AG20443 (cell line): ENCODE measurements at places on chromosomes 16 and 17.

GRCh38 chr16:22727285-22728166 is 86.4 kb upstream of the HS3ST2 start:
- no peak for DNase-seq

DNA sequence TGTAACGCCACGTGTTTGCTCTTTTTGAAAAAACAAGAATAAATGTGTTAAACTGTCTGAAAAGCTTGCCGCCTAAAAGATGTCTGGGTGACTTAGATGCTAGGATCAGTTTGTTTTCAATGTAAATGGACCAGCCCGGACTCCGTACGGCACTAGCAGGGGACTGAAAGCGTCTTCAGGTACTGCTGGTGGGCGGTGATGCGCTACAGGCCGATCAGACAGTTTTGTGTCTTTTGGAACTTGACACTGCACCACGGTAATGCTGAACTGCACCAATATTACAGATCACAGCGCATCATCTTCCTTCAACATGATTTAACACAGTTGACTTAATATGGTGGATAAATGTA is 727 bp upstream of the MBTPS1 start:
- DNase-seq, result no peak

GRCh38 chr17:83186226-83186625 is 106.8 kb downstream of the METRNL start:
- DNase-seq, result no peak

DNA sequence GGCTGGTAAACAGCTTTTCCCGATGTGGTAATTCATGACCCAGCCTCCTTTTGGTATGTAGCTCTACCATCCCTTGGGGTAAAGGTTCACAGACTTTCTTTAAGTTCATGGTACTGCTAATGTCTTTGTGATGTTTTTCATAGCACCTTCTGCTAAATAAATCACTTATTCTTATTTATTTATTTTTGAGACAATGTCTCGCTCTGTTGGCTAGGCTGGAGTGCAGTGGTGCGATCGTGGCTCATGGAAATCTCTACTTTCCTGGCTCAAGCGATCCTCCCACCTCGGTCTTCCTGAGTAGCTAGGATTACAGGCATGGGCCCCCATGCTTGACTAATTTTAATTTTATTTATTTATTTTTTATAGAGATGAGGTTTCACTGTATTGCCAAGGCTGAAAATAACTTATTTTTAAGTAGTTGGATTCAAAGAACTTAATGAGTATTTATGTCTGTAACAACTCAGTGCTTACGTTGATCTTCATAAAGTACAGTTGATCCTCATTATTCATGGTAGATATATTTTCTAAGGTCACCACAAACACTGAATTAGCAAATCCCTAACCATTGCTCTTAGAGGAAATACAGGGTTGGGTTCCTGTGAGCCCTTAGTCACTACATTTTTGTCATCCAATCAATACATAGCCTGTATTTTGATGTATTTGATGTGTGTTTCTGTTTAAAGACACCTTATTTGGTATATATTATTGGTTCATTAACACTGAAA is 97.1 kb downstream of the SHISA9 start:
- DNase-seq, result no peak

DNA sequence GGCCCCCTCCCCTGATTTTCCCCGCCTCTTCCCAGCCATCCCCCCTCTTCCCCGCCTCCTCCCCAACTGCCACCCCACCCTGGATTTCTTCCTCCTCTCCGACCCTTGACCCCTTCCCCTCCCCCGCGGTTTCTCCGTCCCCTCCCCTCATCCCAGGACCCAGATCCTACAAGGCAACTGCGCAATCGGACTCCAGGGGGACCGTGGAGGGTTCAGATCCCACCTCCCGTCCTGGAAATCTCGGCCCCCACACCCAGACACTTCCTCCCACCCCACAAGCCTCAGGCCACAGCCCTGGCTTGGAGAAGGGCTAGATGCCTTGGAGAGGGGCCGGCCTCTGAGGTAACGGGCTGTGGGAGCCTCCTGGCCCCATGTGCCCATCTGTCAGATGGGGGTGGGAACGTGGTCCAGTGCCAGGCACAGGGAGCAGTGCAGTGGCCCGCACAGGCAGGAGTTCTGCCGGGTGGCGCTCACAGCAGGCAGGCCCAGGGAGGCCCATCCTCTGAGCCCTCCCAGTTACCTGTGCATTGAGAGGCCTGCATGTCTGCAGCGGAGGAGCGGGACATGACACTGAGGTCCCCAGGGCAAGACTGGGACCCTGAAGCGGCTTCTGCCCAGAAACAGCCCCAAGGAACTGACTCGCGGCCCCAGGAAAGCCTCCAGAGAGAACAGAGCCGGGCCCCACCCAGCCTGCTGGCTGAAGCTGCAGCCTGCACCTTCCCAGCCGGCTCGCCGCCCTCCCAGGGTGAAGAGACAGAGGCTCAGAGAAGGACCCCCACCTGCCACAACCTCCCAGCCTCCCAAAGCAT is 16.7 kb downstream of the ZNF423 start:
- no peak for DNase-seq

DNA sequence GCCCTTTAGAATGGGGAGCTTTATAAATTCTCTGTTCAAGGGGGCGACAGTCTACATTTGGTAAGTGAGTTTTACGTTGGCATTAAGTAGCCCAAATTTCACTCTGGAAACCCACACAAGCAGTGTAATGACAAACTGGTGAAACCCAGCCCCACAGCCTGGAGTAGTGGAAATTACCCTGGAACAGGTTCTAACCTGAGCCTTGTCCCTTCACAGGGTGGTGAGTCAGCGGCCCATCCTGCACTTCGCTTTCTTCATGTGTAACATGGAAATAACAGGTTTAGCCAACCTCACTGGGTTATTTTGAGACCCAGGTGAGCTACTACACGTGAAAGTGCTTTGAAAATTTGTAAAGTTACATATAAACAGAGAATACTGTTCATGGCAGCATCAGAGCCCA is 3.5 kb upstream of the TLCD3A start:
- DNase-seq, result no peak

- DNase-seq, result no peak
Observed at GRCh38 chr16:2985893-2986355, 5.7 kb upstream of the PKMYT1 start.

DNA sequence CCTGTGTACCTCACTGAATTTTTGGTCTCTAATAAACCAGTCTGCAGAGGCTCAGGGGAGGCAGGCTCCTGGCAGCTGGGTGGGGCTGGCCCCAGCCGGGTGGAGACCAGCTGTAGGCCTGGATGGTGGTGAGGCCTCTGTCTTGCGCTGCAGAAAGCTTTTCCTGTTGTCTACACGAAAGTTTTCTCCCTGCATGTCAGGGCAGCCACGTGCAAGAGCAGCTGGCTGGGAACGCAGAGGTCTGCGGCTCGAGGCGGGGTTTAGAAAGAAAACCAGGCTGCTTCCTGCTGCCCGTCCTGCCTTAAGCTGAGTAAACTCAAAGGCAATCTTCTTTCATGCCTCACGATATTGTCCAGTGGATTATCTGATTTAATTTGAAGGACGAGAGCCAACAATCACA is 2.4 kb downstream of the SERPINF1 start:
- DNase-seq, result peak; percentile 84

- no peak for DNase-seq
Observed at GRCh38 chr16:57013902-57014301, 24.5 kb downstream of the NLRC5 start.

- DNase-seq, result no peak
Observed at GRCh38 chr16:27441276-27441675, 39.3 kb downstream of the IL21R start.

DNA sequence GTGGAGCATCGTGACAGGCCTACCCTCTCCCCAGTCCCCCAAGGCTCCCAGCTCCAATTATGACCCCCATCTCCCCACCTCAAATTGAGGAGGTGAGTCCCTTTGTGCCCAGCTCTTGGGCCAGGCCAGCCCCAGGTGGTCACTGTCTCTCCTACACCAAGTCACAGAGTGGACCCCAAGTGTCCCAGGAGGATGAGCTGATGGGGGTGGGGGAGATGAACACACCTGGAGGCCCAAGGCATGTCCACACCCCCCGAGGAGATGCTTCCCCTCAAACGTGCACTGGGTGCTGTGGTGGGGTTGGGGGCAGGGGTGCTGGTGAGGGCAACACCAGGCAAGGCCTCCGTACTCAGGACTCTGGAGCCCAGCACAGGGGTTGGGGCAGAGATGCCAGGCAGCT is 73.2 kb downstream of the RBFOX3 start:
- DNase-seq, result no peak

DNA sequence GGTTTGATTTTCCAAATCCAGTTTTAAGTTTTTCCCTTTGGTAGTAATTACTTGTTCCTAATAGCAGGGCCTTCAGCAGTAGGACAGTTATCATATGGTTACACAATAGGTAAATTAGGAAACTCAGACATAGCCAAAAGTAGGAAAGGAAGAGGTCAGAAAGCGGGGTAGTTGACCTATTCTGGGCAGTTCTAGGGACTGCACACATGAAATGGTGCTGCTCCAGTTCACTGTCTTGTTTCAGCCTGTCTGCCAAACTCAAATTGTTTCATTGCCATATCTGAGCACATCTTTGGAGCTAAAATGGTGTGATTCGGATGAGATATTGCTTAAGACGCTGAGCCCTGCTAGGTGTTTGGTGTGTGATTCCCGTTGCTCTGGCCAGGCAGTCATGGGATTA is 56.7 kb downstream of the TANGO6 start:
- DNase-seq, result no peak

- no peak for DNase-seq
Observed at GRCh38 chr17:31595666-31596381, 204.3 kb downstream of the RAB11FIP4 start.

- DNase-seq, result no peak
Observed at GRCh38 chr17:54015734-54016133, 193.0 kb downstream of the KIF2B start.

GRCh38 chr17:872855-873254 is 90.7 kb downstream of the MRM3 start:
- no peak for DNase-seq

GRCh38 chr16:83579436-83579835 is 228.3 kb upstream of the HSBP1 start:
- DNase-seq, result no peak

- DNase-seq, result no peak
Observed at GRCh38 chr17:69508814-69509213, 94.3 kb downstream of the MAP2K6 start.

- DNase-seq, result peak; percentile 47
Observed at GRCh38 chr17:63024716-63025115, 58.7 kb downstream of the TANC2 start.

- no peak for DNase-seq
Observed at GRCh38 chr17:39738568-39738901, 797 bp downstream of the GRB7 start.

DNA sequence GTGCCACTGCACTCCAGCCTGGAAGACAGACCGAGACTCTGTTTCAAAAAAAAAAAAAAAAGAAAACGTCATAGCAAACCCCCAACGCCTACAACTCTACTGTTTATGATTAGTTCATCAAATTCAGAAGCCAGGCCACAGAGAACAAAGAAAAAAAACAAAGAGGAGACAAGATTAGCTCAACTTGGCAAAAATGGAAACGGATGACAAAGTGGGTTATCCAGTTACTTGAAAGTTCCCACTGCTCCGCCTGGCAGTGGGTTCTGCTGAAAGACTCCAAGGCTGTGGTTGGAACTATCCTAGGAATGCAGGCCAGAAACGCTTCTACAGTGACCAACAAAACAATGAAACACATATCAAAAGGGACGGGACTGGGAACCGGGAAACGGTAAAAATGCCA is 53.1 kb downstream of the MRM3 start:
- peak; percentile 90 for DNase-seq

DNA sequence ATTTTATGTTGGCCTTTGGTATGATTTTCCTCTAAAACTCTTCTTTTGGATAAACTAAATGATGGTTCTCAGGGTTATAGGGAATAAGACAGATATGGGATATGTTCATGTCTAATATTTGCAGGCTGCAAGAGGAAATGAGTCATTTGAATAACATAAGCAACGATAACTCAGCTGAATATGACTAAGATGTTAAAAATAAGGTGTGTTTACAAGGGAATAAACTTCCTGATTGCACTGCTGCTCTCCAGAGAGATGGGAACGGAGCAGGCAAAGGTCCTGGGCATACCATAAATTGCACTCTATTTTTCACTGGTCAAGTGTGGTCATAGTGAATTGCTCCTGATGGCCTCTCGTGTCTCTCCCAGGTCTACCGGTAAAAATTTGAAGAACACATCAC is 666.2 kb downstream of the TOX3 start:
- DNase-seq, result peak; percentile 45

- DNase-seq, result no peak
Observed at GRCh38 chr17:51841669-51842068, 316.8 kb downstream of the CA10 start.

DNA sequence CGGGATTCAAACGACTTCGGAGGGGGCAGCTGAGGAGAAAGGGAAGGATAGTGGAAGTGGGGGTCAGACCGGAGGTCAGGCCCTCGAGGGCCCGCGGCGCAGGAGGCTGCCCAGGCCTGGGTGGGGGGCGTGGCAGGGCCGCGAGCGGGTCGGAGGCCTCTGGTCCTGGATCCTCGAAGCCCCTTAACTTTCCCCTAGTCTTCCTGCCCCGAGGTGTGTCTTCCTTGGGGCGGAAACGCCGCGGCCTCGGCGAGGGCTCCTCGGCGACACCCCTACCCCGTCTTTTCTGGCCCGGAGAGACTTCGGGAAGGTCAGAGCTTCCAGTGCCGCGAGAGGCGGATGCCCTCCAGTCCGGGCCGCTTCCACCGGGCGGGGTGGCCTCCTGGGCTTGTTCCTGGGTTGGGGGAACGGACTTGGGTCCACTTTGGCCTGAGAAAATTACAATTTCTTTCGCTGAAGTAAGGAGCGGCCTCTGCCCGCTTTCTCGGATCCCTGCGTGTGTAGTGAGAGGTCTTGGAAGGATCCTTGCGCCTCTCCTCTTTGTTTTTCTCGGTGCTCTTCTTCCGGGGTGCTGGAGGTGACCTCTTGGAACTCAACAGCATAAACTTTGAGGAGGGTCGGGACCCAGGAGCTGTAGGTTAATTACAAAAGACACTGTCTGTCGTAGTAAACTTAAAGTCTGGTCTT is 491 bp downstream of the IST1 start:
- peak; percentile 48 for DNase-seq

DNA sequence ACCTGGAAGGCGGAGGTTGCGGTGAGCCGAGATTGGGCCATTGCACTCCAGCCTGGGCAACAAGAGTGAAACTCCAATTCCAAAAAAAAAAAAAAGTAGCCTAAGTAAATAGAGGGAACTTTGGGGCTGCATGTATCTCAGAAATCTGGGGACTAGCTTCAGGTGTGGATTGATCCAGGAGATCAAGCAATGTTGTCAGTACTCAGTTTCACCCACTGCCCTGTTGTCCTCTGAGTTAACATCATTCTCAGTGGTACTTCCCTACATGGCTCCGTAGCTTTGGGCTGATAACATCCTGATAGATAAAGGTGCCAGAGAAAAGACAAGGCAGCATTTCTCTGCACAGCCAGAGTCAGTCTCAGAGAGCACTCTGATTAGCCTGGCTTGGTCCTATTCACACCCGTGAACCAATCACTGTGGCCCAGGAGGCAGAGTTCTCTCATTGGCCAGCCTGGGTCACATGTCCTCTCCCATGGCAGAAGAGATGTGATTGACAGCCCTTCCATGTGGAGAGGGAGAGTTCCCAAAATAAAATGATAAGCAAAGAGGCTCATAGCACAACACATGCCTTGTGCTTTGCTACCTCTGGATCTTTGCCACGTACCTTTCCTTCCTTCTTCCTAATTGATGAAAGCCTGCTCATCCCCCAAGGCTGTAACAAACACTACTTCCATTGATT is 99.6 kb downstream of the ABCC1 start:
- no peak for DNase-seq
